ENCODE measurements at places on chromosomes 13 and 19. TPM values are rescaled to one million over a fixed set of nuclear protein-coding genes. Genes with fewer than 3 reads are reported as not detected.

DNA sequence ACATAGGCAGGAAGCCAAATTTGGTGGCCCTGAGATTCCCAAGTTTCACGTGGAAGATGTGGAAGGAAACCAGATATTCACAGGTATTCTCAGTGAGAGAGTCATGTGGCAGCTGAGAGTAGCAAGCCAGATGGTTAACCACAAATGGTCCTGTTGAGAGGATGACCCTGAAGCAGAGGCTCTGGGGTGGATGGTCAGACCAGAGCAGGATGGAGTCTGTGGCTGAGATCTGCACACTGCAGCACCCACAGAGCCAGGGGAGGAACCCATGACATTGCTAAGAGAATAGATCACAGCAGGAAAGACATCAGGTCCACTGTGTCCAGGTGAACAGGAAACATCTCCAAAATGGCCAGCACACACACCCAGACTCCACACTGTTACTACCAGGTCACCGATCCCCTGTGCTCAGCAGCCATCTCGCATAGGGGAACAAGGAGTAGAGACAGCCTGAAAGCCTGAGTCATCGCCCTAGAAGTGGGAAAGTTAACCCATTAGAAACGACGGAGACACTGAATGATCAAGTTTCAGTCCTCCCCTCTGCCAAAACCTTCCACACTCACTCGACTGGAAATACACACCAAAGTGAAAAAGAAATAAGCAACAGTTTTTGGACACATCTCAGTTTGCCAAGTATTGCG lies 160.0 kb downstream of the RBM26 start:
- no peak for DNase-seq

GRCh38 chr13:66532845-66533244 lies 697.3 kb downstream of the PCDH9 start:
- DNase-seq: no peak

DNA sequence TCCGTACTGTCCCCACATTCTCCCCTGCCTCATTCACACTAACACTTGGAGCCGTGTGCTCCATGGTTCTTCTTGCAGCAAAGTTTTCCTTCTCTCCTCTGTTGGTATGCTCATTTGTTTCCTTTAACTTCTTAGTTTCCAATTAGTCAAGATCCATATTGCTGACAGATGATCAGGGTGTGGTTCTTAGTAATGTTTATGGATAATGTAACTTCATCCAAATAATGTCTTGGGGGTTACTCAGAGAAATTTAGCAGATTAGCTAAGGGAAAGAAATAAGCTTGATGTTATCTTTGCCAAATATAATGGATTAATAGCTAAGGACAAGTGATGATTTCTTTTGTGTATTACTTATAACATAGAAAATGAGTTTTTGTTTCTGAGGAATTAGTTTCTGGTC lies 174.4 kb downstream of the NUFIP1 start:
- DNase-seq: no peak

DNA sequence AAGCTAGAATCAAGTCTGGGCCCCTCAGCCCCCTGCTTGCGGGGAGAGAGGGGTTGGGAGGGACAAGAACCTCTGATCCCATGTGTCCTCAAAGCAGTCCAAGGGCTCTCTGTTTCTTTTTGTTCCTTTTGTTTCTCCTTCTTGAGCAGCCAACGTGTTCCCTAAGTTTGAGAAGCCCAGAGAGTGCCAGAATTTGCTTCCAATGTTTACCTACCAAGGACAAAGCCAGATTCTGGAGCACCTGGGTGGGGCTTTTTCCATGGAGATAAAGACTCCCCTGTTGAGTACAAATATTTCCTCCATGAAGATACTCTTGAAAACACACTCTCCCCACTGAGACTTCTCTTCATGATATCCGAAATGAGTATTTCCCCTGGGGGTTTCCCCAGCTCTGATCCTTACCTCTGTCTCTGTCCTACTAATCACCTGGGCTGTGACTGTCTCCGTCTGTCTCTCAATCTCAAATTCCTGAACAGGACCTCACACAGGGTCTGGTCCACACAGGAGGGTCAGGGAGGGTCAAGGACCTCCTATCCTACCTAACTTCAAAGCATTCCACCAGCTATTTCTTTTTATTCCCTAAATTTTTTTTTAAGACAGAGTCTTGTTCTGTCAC lies 27.4 kb downstream of the CD177 start:
- no peak for DNase-seq

DNA sequence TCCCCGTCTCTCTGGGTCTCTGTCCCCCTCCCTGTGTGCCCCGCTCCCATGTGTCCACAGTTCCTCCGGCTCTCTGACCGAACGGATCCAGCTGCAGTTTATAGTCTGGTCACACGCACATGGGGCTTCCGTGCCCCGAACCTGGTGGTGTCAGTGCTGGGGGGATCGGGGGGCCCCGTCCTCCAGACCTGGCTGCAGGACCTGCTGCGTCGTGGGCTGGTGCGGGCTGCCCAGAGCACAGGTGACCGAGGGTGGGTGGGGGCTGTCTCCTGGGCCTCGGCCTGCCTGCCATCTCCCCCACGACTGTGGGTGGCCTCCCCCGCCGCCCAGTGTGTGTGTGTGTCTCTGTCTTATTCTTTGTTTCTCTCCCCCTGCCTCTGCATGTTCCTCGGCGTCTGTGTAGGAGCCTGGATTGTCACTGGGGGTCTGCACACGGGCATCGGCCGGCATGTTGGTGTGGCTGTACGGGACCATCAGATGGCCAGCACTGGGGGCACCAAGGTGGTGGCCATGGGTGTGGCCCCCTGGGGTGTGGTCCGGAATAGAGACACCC lies 10.3 kb downstream of the TRPM4 start:
- DNase-seq: no peak

The LRRC4B gene
- total RNA-seq: 4.1 TPM

GRCh38 chr13:42883142-42883541 lies 101.8 kb downstream of the FAM216B start:
- no peak for DNase-seq

The IFNL1 gene
- not detected for total RNA-seq

DNA sequence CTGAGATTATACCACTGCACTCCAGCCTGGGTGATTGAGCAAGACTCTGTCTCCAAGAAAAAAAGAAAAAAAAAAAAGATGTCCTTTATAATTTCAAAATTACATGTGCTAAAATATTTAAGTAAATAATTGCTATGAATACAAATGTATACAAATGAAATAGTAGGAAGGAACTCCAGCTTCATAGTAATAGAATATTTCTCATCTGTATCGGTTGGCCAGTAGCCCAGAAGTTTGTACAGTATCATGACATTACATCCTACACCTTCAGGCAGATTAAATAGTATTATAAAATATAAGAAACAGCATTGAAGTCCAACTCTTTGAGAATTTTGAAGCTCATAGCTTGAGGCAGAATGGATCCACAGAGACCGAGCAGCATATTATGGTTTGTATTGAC lies 36.5 kb upstream of the CLDN10 start:
- no peak for DNase-seq

- DNase-seq: no peak
These were observed 166.1 kb downstream of the ITGBL1 start for GRCh38 chr13:101618440-101619187.

DNA sequence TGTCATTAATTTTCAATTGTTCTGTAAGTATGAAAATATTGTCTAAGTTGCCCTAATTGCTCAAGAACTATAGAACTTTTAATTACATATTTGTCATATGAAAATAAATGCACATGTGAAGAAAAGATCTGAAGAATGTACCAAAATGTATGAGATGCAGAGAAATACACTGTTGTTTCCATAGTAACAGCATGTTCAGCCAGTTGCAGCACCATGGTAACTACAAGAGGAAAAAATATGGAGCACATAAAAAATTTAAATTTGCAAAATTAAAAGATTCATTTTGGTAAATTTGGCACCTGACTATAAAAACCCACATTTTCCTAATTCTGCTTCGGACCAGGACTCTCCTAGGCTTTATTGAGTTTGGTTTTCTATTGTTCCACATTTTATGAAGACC lies 1170.0 kb upstream of the MIR17HG start:
- DNase-seq: no peak

GRCh38 chr19:52391135-52391534 lies 6.5 kb upstream of the ZNF528 start:
- no peak for DNase-seq

DNA sequence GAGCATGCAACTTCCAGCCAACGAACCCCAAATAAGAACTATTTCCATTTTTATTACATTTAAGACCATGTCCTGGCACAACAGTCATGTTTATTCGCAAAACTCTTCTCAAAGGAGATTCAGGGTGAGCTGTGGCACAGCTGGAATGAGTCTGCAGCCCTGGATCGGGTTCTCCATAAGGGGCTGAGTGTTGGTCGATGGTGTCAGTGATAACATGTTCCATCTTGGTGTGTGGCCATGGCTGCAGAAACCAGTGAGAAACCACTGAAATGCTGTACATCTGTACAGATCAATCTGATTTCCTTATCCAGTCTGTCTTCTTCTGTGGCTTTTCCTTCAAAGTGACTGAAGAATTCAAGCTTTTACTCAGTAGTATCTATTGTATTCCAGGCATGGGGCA lies 15.2 kb downstream of the FAM124A start:
- DNase-seq: no peak

GRCh38 chr19:45508861-45509691 lies 1.8 kb downstream of the VASP start:
- DNase-seq: peak; percentile 86

The ZNF492 gene
- 0.95 TPM for total RNA-seq

The TOMM40 gene
- 10.5 TPM for total RNA-seq

GRCh38 chr13:23797276-23797903 lies 91.8 kb downstream of the MIPEP start:
- DNase-seq: no peak

The SLITRK6 gene
- 0.91 TPM for total RNA-seq

GRCh38 chr13:61695147-61695546 lies 279.5 kb upstream of the PCDH20 start:
- DNase-seq: no peak

- no peak for DNase-seq
These were observed 7.7 kb upstream of the TICAM1 start for GRCh38 chr19:4839192-4839591.

The FFAR3 gene
- total RNA-seq: not detected

GRCh38 chr13:66665991-66666390 lies 564.1 kb downstream of the PCDH9 start:
- DNase-seq: no peak

The OSCAR gene
- not detected for total RNA-seq

DNA sequence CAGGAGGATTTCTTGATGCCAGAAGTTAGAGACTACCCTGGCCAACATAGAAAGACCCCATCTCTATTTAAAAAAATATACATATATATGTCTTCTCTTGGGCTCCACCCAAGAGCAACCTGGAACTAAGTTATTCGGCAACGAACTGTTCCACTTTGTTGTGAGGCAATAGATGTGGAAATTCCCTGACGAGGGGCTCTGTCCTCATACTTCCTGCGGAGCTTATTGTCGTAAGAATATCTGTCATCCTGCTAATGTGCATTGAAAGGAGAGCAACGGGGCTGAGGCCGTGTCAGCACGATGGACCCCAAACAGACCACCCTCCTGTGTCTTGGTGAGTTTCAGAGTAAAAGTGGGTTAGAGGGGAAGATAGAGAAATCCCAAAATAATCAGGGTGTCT lies at the start of gene FCAR:
TSS of gene FCAR (plus strand) at position 246 of the 400 bp plus-strand sequence. CDS start at position 301, 55 bp downstream.
- no peak for DNase-seq

- DNase-seq: peak; percentile 90
These were observed 11.7 kb downstream of the CIC start for GRCh38 chr19:42280815-42281145.

DNA sequence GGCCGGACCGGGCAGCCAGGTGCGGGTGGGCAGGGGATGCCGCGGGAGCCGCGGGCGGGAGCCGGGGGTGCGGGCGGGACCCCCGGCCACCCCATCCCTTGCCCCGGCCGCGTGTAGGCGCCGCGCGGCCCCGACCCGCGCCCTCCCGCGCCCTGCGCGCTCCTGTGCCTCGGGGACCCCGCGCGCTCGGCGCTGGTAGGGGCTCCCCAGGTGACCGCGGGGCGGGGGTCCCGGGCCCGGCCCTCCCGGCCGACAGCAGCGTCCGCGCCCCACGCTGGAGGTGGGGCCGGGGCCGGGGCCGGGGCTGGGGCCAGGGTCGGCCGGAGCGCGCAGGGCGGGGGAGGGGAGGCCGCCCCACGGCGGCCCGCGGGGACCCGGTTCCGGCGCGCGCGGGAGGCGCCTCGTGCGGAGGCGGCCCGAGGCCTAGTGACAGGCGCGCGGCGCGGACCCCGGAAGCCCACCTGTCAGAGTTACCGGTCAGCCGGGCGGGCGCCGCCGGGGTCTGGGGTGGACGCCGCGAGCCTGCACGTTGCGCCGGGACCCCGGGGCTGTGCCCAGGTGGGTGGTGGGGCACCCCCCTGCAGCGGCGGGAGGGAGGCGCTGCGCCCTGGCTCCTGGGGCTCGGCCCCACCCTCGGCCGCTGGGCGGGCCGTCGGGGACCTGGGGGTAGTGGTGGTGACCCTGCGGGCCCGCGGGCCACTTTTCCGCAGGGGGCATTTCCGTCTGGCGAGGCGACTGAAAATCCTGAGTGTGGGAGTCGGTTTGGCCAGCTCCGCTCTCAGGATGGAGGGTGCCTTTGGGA lies 518 bp downstream of the TFDP1 start:
- peak; percentile 13 for DNase-seq

GRCh38 chr19:18502246-18502637 lies 19.6 kb downstream of the ELL start:
- no peak for DNase-seq

- DNase-seq: no peak
These were observed 25.5 kb downstream of the FOXO1 start for GRCh38 chr13:40640845-40641458.

- DNase-seq: no peak
These were observed 183.5 kb downstream of the SPRY2 start for GRCh38 chr13:80157261-80157932.

DNA sequence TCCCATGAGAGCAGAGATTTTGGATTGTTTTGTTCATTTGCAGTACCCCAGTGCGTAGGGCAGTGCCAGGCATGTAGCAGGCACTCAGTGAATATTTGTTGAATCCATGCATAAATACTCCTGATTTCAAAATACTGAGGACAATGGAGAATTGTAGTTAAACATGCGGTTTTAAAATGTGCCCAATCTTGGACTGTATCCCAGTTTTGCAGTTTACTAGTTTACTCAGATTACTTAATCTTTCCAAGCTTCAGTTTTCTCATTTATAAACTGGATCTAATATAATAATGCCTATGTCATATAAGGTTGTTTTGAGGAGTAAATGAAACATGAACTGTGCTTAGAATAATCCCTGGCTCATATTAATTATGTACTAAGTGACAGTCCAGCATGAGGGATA lies 39.0 kb downstream of the RCBTB2 start:
- no peak for DNase-seq

DNA sequence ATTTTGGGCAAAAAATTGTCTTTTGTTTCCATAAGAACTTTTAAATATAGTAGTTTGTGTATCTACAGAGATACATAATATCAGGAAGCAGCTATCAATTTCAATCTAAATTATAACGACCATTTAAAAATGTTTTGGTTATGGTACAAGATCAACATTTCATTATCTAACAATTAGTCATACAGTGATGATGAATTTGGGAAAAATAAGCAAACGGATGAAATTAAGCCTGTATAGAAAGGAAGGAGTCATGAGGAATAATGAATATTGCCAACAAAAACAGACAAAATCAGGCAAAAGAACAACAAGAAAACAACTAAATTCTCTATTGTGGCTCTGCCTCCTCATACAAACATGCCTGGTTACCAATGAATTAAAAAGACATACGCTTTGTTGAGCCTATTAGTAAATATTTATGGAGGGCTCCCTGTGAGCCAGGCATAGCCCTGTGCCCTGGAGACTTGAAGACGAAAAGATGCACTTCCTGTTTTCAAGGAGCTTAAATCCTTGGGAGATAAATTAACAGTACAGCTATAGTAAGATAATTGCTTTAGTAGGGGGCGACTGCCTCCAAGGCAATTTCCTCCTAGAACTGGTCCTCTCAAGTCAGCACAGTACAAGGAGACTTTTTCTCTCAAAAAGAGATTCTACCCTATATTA lies 73.0 kb downstream of the NALCN start:
- no peak for DNase-seq
